ENCODE measurements at places on chromosomes 12 and 14. TPM values are rescaled to one million over a fixed set of nuclear protein-coding genes. Genes with fewer than 3 reads are reported as not detected.

The PRB3 gene
- not detected for total RNA-seq

The AQP2 gene
- not detected for total RNA-seq

The NDRG2 gene
- 125 TPM for total RNA-seq

The NEUROD4 gene
- total RNA-seq: not detected
